ENCODE measurements at places on chromosomes 1 and 21. TPM values are rescaled to one million over a fixed set of nuclear protein-coding genes. Genes with fewer than 3 reads are reported as not detected.

The SH3BGRL3 gene
- total RNA-seq = 35.7 TPM

The RIMS3 gene
- total RNA-seq = 0.20 TPM

The CBR3 gene
- total RNA-seq = 20.2 TPM

The SLAMF9 gene
- total RNA-seq = not detected

The ASCL5 gene
- total RNA-seq = not detected

The EPHA10 gene
- not detected for total RNA-seq

The KRTAP10-5 gene
- not detected for total RNA-seq

The KPRP gene
- total RNA-seq = not detected

The TLCD4 gene
- 0.04 TPM for total RNA-seq

The EPHA2 gene
- total RNA-seq = 130 TPM

The CLEC20A gene
- not detected for total RNA-seq

The APCS gene
- not detected for total RNA-seq

The PYCR2 gene
- 48.0 TPM for total RNA-seq

The RGS13 gene
- not detected for total RNA-seq

The DFFA gene
- total RNA-seq = 78.3 TPM

The CYP2J2 gene
- 0.42 TPM for total RNA-seq

The UBE2Q1 gene
- total RNA-seq = 34.9 TPM

The USP16 gene
- 38.6 TPM for total RNA-seq

Measured in pulmonary artery endothelial cell (primary cell).